ENCODE measurements at places on chromosomes 13 and 19.

- no peak for DNase-seq
Observed at GRCh38 chr13:114043421-114044053, 69.7 kb upstream of the C13orf46 start.

GRCh38 chr19:9306443-9306842 lies 3.2 kb downstream of the ZNF699 start:
- no peak for DNase-seq

- DNase-seq = no peak
Observed at GRCh38 chr13:108305655-108306054, 36.1 kb downstream of the TNFSF13B start.

DNA sequence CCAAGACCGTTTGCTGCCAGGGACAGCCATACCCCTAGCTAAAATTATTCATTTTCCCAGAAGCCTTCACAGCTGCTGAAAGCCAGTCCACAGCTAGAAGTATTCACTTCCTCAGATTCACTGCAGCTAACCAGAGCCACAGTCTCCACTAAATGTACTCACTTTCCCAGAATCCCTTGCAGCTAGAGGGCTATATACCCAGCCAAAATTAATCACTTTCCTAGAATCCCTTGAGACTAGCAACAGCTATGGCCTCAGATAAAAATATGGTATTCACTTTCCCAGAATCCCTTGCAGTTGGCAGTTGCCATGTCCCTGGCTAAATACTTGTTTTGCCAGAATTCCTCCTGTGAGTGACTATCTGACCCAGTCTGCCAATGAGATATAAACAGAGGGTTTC lies 13.8 kb upstream of the MEIS3 start:
- peak; percentile 22 for DNase-seq

GRCh38 chr19:48588670-48589401 lies 17.7 kb upstream of the SPACA4 start:
- peak; percentile 90 for DNase-seq

DNA sequence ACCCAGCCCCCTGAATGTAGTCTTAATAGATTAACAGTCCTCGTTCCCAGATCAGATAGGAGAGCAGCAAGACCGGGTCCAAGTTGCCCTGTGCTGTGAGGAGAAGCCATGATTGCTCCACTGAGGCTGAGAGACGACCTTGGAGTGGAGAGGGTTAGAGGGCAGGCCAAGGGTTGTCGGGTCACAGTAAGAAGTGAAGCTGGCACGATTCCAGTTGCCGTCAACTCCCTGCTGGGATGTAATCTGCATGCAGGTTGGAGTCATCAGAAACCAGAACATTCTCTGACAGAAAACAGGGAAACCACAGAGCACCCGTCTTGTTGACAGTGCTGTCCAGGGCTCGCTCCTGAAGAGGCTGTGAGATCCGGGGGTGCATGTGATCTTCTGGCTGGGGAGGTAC lies 19.0 kb upstream of the ATP11A start:
- no peak for DNase-seq

DNA sequence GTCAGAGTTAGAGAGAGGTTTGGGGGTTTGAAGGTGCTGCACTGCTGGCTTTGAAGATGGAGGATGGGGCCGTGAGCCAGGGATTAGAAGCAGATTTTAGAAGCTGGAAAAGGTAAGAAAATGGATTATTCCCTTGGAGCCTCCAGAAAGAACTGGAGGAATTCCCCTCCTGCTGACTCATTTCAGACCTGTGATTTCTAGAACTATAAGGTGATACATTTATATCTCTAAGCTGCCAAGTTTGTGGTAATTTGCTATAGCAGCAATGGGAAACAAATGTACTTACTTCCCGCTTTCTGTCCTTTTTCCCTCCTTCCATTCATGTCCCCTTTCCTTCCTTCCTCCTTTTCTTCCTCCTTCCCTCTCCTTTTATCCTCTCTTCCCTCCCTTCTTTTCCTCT lies 78.5 kb upstream of the PCDH8 start:
- DNase-seq = no peak

- no peak for DNase-seq
Observed at GRCh38 chr13:101572456-101572855, 120.0 kb downstream of the ITGBL1 start.

- DNase-seq = no peak
Observed at GRCh38 chr19:40410030-40410389, 3.2 kb downstream of the PRX start.

DNA sequence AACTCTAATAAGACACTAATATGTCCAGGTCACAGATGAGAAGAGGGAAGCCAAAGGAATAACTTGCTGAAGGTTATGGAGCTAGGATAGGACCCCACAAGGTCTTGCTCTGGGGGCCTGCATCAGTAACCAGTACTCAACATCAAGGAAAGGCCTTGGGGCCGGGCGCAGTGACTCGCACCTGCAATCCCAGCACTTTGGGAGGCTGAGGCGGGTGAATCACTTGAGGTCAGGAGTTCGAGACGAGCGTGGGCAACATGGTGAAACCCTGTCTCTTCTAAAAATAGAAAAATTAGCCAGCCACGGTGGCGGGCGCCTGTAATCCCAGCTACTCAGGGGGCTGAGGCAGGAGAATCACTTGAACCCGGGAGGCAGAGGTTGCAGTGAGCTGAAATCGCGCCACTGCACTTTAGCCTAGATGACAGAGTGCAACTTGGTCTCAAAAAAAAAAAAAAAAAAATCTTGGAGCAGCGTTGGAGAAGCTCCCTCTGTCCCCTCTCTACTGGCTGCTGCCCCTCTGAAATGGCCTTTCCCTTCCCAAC lies 1.8 kb downstream of the LONP1 start:
- no peak for DNase-seq

DNA sequence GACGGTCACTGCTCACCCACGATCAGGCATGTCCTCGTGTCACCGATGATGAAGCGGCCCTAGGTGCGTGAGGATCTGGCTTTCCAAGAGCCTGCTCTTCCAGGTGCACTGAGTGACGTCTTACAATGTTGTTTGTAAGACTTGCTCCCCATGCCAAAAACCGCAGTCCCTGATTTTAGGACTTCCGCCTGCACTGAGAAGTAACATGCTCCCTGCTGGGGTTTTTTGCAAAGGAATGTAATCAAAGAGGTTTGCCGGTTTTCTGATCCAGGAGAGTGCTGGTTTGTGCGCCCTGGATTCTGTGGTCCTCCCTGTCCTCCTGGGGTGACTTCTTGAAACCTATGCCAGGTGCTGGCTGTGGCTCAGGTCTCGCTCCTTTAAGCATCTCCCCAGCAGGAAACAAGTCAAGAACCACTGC lies 38.8 kb downstream of the MYO9B start:
- DNase-seq = no peak

DNA sequence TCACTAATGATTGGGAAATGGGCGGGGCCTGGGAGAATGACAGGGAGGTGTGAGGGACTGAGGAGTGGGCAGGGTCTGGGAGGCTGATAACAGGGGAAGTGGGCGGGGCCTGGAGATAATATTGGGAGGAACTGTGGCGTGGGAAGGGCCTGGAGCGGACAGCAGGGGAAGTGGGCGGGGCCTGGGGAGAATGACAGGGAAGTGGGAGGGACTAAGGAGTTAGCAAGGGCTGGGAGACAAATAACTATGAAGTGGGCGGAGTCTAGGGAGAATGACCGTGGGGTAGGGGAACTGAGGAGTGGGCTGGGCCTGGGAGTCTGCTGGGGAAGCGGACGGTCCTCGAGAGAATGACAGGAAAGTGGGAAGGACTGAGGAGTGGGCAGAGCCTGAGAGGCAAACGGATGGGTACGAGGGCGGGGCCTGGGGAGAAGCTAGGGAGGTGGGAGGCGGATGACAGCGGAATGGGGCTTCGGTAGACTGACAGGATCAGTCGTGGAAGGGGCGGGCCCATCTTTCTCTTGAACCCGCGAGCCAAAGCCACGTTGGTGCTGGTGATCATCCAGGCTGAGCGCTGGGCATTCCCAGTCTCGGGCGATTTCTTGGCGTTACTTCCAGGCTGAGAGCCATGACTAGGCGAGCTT lies 14.0 kb upstream of the TUBB4A start:
- DNase-seq = peak; percentile 87

DNA sequence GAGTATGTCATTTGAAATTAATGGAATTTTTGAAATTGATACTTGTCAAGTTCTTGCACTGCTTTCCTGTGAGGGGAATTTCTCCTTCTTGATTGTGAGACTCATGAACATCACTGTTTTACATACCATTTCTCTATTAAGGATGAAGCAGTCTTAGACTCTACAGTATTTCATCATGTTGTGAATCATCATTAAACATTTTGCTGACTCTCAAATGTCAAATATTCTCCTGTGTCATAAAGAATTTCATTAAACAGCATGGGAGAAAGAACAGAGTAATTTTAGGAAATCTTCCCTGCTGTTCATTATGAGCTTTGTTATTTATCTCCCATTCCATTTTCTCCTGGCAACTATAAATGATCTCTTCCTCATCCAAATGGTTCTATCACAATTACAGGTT lies 729.0 kb downstream of the PCDH9 start:
- DNase-seq = no peak

DNA sequence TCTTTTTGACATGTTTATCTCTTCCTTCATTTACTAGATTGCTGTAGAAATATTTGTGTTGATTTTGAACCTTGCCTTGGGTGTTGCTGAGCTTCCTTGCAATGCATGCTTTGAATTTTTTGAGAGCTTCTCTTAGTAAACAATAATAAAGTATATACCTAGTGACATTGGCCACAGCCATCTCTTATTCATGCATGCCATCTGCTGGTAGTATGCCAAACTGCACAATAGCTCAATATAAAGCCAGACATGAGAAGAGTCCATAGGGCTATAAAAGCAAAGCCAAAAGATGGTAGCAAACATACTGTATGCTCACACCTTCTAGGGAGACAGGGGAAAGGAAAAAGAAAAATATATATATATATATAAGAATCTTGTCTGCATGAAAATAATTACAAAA lies 18.9 kb upstream of the ZSCAN5A start:
- DNase-seq = peak; percentile 42

DNA sequence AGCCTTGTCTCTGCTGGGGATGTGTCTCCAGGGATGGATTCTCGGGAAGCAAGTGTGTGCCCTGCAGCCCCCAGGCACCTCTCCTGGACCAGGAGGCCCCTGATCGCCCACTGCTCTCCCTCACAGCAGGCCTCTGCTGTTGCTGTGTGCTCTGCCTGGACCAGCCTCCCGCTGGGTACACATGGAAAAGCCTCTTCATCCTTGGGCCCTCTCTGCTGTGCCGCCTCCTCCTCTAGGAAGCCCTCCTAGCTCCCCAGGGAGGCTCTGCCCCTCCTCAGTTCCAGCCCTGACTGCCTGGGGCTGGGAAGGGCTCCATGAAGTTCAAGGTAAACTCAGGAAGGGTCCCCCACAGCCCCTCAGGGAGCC lies 12.0 kb downstream of the NDUFA11 start:
- DNase-seq = no peak

DNA sequence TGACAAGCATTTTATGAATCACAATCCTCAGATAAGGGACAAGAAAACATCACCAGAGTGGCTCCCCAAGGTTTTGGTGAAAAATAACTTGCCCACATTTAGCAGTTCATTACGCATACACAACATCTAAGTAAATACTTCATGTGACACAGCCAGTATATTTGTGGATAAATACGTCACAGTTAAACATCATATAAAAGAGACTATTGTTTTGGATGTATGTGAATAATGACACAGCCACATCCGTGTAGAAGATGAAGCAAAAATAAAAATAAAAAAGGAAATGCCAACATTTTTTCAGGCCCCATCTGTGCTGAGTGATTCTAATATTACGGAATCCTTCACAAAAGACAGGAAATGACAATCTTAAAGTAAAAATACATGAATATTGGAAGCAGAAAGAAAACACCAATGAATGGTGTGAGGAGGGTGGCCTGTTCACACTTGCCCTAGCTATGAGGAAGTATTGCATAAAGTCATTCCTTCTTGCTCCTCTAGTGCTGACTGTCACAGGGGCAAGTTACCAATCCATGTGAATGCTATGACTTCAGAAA lies 457.1 kb downstream of the KLF12 start:
- DNase-seq = no peak

DNA sequence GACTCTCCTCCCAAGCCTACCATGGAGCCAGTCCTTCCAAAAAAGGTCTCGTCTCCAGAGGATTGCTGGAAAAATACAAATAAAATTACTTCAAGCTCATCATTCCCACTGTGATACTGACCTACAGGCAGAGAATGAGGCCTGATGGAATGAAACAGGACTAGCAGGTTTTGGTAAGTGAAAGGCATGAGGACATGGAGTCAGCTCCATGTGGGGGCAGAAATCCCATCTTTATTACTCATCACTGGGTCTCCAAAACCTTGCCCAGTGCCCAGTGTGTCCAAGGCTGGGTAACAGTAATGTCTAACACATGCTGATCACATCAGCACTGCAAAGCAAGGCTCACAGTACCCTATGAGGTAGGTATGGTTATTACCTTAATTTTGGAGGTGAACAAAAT lies 235.4 kb downstream of the DNAJC15 start:
- no peak for DNase-seq

DNA sequence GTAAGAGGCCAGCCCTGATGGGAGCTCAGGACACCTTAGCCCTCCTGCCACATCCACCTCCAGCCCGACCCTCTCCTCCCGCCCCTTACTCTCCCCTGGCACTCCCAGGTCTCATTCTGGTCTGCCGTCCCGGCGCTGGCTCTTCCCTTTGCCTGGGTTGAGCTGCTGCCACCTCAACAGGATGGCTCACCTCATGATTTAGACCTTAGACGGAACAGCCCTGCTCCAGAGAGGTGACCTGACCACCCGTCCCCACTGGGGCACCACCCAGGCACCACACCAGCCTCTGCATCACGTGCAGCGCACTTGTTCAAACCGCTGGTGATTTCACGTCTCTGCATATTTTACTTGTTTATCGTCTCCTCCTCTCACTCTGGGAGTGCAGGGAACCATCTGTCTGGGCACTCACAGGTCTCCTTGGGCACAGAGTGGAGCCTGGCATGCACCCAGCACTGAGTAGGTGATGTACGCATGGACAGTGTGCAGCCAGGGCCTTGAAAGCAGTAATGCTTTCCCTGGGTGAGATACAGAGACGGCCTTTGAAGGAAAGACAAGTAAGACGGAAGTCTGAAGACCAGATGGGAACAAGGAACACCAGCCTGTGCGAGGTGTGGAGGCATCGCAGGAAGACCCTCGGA lies 183.1 kb downstream of the KATNAL1 start:
- no peak for DNase-seq

GRCh38 chr13:72316716-72317115 lies 410.7 kb downstream of the MZT1 start:
- no peak for DNase-seq

DNA sequence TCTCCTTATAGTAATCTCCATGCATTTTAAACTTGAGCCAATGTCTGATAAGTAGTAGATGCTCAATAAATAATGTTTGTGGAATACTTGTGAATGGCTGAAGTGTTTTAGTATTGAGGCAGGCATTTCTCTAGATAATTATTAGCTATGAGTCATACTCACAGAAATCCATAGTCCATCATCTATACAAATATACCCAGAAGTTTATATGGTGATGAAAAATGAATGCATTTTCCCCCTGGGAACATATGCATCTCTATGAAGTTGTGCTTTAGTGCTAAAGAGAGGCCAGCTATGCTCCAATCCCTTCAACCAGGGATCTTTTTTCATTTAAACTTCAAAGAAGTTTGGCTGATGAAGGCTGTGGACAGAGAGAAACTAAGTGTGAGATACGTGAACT lies 17.2 kb downstream of the MBNL2 start:
- no peak for DNase-seq

GRCh38 chr19:6590258-6590826 lies 608 bp downstream of the CD70 start:
- DNase-seq = no peak

- DNase-seq = no peak
Observed at GRCh38 chr13:91155512-91156114, 191.9 kb upstream of the MIR17HG start.

GRCh38 chr13:75480671-75481175 lies 1.2 kb downstream of the TBC1D4 start:
- DNase-seq = peak; percentile 46

Data from activated CD4-positive, alpha-beta T cell treated with anti-CD3 and anti-CD28 coated beads, Interleukin-2, Interleukin-4, amounts not matched to agents 100 ng/mL and 50 ng/mL, durations not matched to agents 16 hours and 8 hours (primary cell).